ENCODE measurements at places on chromosomes 6 and 20.

DNA sequence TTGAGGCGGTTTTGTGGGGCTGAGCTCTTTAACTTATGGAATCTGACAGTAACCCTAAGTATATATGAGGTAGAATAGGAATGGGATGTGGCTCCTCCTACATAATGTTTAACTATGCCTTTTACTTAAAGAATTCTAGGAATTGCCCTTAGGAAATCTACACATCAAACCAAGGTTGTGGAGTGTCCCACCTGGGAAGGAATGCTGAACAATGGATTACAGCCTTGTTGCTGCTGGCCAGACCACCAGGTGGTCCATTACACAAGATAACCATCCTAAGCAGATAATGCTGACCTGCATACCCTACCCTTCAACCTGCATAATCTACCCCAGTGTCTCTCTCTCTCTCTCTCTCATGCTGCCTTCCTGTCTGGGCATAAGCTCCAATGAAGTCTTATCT, 35.0 kb upstream of the SLC22A16 start:
- no peak for DNase-seq

DNA sequence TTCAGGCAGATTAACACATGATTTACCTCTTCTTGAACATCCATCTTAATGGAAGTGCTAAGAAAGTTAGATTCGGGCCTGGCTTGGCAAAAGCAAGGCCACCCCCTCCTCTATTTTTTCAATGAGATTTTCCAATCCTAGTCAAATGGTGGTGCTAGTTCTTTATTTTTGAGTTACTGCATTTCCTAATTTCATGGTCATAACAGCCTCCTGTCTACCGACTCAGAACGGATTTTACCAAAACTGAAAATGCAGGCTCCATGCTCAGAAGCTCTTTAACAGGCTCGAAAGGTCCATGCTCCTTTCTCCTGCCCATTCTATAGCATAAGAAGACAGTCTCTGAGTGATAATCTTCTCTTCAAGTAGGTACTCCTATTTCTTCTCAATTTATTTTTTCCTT, 117.2 kb upstream of the ESR1 start:
- peak; percentile 5 for DNase-seq

- no peak for DNase-seq
Observed at GRCh38 chr20:57536771-57537724, 12.1 kb upstream of the CTCFL start.

DNA sequence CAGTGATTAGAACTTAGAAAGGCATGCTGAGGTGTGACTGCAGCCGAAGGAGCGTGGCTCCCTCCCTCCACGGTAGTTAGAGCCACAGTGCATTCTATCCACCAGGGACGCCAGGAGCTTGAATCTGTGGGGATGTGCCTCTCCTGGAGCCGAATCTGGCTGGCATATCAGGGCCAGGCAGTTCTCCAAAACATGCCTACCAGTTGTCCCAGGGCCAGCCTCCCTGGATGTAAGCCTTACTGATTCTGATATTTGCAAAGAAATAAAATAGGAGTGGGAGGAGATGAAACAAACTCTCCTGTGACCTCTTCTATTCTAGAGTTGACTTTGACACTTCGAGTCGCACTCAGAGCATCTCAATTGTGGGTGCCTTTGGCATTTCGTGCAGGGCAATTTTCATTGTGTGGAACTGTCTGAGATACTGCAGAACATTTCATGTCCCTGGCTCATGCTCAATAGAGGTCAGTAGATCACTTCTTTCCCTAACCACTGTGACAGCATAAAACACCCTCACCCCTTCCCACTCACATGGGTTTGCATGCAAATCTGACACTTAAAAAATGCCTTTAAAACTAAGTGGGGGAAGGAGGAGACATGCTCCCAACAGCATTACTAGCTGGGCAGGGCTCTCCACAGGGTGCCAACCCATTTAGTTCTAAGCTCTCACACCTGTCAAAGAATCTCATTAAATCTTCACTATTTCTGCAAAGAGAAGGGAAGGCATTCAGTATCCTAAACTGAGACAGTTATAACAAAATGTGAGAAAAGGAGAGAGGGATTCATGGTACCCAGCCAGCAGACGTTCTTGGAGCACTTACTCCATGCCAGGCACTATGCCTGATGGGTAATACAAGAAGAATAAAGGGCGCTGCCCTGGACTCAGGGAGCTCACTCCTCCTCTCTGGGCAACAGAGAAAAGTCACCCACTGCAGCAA, 378.9 kb downstream of the PREX1 start:
- DNase-seq, result no peak

GRCh38 chr6:56890683-56891429, 64.1 kb upstream of the BEND6 start:
- DNase-seq, result peak; percentile 2

DNA sequence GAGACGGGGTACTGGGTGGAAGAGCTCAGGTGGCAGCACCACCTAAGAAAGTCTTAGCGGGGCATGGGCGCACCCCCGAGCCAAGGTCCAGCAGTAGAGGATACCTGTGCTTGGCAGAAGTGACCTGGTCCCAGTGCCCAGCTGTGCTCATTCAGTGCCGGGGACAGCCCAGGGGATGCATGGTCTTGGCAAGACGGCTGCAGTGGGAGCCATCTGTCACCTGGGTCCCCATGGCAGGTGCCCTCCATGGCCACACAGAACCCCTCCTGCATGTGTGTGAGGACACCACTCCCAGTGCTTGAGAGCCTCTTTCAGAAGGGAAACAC, 664.7 kb downstream of the QKI start:
- no peak for DNase-seq

DNA sequence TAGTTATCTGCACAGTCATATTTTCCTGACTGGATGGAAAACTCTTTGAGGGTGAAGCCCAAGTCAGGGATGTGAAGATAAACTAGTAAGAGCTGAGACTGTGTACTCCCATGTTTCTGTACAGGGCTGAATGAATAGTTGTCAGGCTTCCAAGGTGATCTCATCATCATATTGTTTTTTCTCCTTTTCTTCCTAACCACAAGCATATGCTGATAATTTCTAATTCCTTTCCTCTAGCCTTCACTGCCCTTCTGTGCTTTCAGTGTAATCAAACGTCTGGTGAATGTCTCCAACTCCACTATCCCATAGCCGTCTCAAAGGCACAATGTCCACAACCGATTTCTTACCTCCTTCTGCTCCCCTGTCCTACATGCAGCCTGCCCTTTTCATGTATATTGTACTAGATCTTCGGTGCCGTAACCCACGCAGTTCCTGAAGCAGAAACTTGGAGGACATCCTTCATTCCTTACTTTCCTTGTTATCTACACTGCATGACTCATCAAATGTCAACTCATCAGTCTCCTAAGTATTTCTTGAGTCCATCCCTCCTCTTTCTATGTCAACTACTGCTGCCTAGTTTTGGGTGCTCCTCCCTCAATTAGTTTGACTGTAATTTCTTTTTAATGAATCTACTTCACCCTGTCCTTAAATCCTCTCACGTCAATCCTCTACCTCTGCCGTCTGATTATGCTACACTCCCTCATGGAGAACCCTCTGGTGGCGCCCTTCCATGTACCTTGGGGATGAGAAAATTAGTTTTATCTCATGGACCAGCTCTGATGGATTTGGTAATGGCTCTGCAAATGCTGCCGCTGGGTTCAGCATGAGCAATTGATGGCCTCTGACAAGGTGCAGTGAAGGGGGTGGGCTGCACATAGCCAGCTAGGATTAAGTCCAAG, 21.9 kb downstream of the NCOA7 start:
- no peak for DNase-seq

- no peak for DNase-seq
Observed at GRCh38 chr6:17835784-17836183, 129.1 kb upstream of the NUP153 start.

DNA sequence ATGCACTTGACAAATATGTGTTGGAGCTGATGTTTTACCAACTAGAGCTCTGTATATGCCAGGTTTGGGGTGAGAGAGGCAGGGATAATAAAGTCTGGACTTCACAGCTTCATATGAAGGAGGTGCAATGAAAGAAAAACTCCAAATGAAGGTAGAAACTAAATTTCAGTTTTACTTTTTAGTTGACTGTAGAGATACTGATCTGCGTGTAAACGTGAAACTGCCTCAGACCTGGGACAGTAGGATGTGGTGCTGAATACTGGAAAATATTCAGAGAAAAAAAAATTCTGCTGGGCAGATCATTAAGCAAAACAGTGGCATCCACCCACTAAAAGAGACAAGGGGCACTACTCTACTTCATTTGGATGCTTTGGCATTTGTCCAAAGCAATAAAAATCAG, 94.5 kb downstream of the BACH2 start:
- no peak for DNase-seq
